ENCODE measurements at places on chromosomes 5 and 9.

- no peak for DNase-seq
- no peak overlapping the region for H3K4me3 ChIP-seq
- no peaks in the 10 kb centered on the region for H3K36me3 ChIP-seq
- no peak overlapping the region for H3K27ac ChIP-seq
- no peaks in the 10 kb centered on the region for H3K27me3 ChIP-seq
- peaks cover 11% of the 10 kb centered on the region for H3K4me1 ChIP-seq
These were observed 199.1 kb downstream of the KDM4C start for GRCh38 chr9:6956879-6957278.

DNA sequence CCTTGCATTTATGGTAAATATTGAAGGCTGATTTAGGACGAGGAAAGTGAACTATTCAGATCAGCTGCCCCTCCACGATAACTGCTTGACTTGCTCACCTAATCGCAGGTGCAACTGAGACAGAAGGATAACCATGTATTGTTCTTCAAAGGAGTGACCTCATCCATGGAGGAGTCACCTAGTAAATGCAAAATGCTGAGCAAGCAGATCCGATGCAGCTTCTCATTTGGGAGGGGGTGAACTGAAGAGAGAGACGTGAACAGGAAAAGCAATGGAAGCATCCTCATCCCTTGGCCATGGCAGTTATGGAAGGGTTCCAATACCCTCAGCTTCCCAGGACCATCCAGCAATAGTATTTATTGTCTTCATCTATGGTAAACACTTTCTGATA lies 47.5 kb downstream of the RASGRF2 start:
- no peak overlapping the region for H3K4me3 ChIP-seq
- no peaks in the 10 kb centered on the region for H3K27me3 ChIP-seq
- no peaks in the 10 kb centered on the region for H3K4me1 ChIP-seq
- H3K36me3 ChIP-seq, result no peaks in the 10 kb centered on the region
- H3K27ac ChIP-seq, result no peak overlapping the region

DNA sequence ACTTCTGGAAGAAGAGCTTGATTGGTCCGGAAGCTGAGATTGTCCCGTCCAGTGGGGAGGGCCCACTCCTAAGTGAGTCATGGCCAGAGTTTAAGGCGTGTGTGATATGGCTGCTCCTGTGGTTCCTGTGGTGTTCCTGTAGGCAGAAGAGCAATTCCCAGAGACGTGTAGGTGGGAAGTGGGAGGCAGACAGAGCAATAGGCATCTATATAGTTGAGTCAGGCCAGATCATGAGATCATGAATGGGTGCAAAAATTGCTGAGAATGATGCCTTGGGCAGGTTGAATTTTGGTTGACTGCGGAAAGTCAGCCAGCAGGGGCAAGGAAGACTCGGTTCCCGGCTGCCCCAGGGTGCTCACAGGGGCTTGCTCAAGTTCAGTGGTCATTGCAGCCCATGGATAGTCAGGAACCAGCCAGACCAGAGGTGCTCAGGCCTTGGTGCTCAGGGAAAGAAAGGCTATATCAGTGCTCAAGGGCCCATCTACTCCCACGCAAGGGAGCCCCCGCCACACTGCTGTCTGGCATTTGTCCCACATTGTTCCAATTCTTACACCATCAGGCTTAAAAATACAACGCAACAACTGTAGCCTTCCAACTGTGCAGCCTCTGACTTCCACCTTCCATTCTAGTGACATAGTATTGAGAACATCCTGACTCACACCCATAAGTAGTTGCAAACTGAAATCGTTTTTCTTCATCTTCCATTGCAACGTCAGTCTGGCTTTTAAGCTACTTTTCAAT lies 21.0 kb upstream of the GSN start:
- DNase-seq, result no peak
- no peak overlapping the region for H3K27ac ChIP-seq
- no peak overlapping the region for H3K4me3 ChIP-seq
- H3K27me3 ChIP-seq, result no peaks in the 10 kb centered on the region
- H3K4me1 ChIP-seq, result peaks cover 9% of the 10 kb centered on the region

- H3K4me1 ChIP-seq, result no peaks in the 10 kb centered on the region
- H3K36me3 ChIP-seq, result no peaks in the 10 kb centered on the region
- no peak overlapping the region for H3K27ac ChIP-seq
- DNase-seq, result no peak
These were observed 137.6 kb downstream of the OLFM1 start for GRCh38 chr9:135224921-135225541.

DNA sequence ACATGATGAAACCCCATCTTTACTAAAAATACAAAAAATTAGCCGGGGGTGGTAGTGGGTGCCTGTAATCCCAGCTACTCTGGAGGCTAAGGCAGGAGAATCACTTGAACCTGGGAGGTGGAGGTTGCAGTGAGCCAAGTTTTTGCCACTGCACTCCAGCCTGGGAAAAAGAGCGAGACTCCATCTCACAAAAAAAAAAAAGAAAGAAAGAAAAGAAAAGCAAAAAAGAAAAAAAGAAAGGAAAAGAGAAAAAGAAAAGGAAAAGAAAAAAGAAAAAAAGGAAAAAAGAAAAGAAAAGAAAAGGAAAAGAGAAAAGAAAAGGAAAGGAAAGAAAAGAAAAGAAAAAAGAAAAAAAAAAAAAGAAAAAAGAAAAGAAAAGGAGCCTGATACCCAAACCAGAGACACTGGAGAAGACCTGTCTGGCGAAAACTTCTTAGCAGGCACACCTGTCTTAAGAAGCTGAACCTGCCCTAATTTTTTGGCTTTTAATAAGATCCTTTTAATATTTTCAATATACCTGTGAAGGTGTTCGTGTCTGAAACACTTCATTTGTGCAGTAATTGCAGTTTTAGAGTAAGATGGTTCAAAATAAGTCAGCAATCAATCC lies 164.7 kb upstream of the IRX2 start:
- no peak overlapping the region for H3K4me3 ChIP-seq
- no peaks in the 10 kb centered on the region for H3K4me1 ChIP-seq
- no peaks in the 10 kb centered on the region for H3K36me3 ChIP-seq
- no peak for DNase-seq
- no peak overlapping the region for H3K27ac ChIP-seq
